ENCODE measurements at places on chromosomes 3 and 15.

DNA sequence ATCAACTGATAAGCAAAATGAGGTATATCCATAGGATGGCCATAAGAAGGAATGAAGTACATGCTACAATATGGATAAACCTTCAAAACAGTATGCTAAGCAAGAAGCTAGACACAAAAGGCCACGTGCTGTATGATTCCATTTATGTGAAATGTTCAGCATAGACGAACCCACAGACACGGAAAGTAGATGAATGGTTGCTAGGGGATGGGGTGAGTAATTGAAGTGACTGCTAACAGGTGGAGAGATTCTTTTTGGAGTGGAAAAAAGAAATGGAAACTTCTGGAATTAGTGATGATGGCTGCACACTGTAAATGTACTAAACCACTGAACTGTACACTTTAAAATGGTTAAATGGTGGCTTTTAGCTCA is 630 bp upstream of the EFCAB12 start:
- peaks cover 31% of the 10 kb centered on the region for H3K36me3 ChIP-seq
- no peak for DNase-seq
- H3K4me1 ChIP-seq, result peaks cover 17% of the 10 kb centered on the region
- peak overlapping the region; percentile 51 for H3K4me3 ChIP-seq
- H3K27ac ChIP-seq, result peak overlapping the region; percentile 74

DNA sequence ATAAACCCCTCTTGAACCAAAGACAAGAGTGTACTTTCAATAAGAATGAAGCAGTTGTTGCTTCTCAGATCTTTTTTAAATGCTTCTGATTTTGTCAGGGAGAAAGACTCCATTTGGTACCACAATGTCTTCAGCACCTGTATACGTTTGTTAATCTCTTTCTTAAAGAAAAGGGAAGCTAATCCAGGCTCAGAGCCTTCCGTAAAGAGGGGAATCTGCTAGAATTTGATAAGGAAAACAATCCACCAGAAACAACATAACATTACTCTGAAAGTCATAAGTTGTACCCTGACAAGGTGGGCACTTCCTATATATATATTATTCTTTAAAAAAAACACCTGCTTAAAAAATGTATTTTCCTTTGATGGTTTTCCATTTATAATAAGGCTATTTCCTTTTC is 19.8 kb downstream of the SH3BP5 start:
- H3K4me1 ChIP-seq, result peaks cover 63% of the 10 kb centered on the region
- no peaks in the 10 kb centered on the region for H3K36me3 ChIP-seq
- H3K4me3 ChIP-seq, result no peak overlapping the region
- no peaks in the 10 kb centered on the region for H3K27me3 ChIP-seq
- H3K27ac ChIP-seq, result no peak overlapping the region

- H3K36me3 ChIP-seq, result no peaks in the 10 kb centered on the region
- H3K27me3 ChIP-seq, result no peaks in the 10 kb centered on the region
- no peaks in the 10 kb centered on the region for H3K4me1 ChIP-seq
- H3K27ac ChIP-seq, result no peak overlapping the region
- no peak for DNase-seq
Measured at GRCh38 chr15:38476120-38476519, 22.2 kb downstream of the FAM98B start.

DNA sequence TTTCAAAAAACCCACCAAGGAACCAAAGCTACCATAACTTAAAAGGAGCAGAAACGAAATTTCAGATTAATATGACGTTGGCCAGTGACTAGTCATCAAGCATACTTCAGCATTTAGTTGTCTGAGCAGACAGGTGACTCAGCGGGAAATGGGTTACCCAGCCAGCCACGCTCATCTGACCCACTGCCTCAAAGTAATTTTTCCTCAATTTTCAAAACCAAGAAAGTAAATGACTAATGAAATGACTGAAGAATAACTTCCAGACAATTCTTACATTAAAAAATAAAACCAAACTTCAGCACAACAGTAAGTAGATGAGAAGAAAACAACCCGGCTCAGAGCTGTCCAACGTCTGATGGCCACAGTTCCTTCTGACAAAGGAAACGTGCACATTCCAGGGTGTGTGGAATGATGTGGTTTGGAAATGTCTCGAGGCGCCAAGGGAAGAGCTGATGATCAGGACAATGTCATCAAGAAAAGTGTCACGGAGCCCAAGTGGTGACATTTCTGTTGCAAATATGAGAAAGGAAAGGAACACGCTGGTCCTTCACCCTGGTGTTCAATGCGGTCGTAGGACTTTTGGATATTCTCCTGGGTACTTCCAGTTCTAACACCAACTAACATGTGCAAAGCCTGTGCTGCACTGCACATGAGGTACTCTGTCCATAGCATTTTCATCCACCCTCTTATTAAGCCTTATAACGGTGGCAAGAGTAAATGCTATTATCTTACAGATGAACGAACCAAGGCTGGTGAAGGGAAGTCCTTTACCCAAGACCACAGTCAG is 79.1 kb downstream of the FOXP1 start:
- no peaks in the 10 kb centered on the region for H3K27me3 ChIP-seq
- H3K4me3 ChIP-seq, result no peak overlapping the region
- H3K4me1 ChIP-seq, result no peaks in the 10 kb centered on the region
- no peak for DNase-seq

DNA sequence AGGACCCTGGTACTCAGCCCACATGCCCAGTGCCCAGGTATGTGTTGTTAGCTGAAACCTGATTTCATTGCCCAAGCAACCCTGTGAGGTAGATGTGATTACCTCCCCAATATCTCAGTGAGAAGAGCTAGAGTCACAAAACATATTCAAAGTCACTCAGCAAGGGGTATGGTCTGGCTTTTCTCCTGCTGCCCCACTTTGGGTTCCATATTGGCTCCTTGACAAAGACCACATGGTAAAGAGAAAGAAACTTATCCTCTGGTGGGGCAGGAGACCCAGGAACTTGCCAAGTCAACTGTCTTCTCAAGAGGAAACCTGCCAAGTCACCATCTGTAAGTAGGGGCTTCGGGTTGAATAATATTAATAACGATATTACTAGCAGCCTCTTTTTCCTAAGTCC is 148.3 kb upstream of the LMCD1 start:
- H3K27ac ChIP-seq, result no peak overlapping the region
- H3K36me3 ChIP-seq, result no peaks in the 10 kb centered on the region
- H3K4me3 ChIP-seq, result no peak overlapping the region
- no peaks in the 10 kb centered on the region for H3K4me1 ChIP-seq

Data from vagina (tissue), 2 donors.